ENCODE measurements at places on chromosomes 3 and 15.
A peak's percentile ranks its signal among the peaks of the same experiment; 100 is the strongest.

DNA sequence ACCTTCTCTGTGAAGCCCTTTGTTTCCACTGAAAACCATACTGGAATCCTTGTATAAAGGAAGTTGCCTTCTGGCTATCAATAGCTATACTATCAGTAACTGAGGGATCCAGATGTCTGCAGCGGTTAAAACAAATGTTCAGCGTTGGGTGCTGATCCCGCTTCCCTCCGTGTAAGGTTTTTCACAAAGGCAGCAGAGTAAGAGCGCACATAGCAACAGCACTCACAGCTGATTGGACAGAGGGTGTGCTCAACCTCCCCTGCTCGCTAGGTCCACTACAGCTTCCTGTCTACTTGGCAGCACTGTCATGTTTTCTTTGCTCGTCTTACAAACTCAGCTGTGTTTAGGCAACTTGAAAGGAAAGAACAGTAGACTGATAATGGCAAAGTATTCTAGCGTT, 27.3 kb downstream of the ATOSA start:
- DNase-seq = peak; percentile 94

- DNase-seq = no peak
These were observed 431.6 kb downstream of the MAGI1 start for GRCh38 chr3:65607101-65607500.

DNA sequence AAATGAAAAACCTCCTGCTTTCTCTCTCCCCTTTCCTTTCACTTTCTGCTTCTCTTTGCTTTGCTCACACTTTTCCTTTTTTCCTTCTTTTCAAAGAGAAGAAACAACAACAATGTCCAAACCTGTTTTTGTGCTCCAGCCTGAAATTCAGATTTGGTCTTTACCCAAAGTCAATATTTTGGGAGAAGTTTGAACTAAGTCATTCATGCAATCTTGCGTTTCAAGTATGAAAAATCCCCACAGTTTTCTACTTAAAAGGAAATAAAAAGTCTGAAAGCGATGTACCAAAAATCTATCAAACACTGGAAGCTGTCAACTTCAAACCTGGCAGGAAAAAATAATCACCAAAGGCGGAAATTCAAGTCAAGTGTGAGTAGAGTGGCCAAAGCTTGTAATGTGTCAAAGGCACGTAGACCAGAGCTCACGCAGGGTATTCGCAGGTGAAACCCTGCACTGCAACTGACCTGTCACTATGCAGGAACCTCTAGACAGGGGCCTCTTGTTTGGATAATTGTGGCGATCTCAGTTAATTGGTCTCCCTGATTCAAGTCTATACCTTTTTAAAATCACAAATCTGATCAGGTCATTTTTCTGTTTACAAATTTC, 118.8 kb upstream of the GALNT15 start:
- no peak for DNase-seq

- no peak for DNase-seq
These were observed 23.1 kb downstream of the ABHD2 start for GRCh38 chr15:89111352-89111751.

- DNase-seq = no peak
These were observed 9.9 kb upstream of the SH3BP5 start for GRCh38 chr3:15342246-15342645.

- no peak for DNase-seq
These were observed 14.4 kb upstream of the AKAP13 start for GRCh38 chr15:85365980-85366379.

Data from HCEC 1CT (cell line).